ENCODE measurements at places on chromosomes 5 and 9.

GRCh38 chr5:129046151-129046550 is 48.4 kb upstream of the ISOC1 start:
- H3K27me3 ChIP-seq, result no peaks in the 10 kb centered on the region
- DNase-seq, result no peak
- H3K27ac ChIP-seq, result no peak overlapping the region
- H3K4me3 ChIP-seq, result no peak overlapping the region
- H3K36me3 ChIP-seq, result no peaks in the 10 kb centered on the region
- no peaks in the 10 kb centered on the region for H3K4me1 ChIP-seq

GRCh38 chr9:19989213-19989612 is 200.4 kb upstream of the SLC24A2 start:
- no peak overlapping the region for H3K27ac ChIP-seq
- no peak overlapping the region for H3K4me3 ChIP-seq
- DNase-seq, result no peak
- no peaks in the 10 kb centered on the region for H3K36me3 ChIP-seq
- no peaks in the 10 kb centered on the region for H3K27me3 ChIP-seq
- H3K4me1 ChIP-seq, result peaks cover 16% of the 10 kb centered on the region

DNA sequence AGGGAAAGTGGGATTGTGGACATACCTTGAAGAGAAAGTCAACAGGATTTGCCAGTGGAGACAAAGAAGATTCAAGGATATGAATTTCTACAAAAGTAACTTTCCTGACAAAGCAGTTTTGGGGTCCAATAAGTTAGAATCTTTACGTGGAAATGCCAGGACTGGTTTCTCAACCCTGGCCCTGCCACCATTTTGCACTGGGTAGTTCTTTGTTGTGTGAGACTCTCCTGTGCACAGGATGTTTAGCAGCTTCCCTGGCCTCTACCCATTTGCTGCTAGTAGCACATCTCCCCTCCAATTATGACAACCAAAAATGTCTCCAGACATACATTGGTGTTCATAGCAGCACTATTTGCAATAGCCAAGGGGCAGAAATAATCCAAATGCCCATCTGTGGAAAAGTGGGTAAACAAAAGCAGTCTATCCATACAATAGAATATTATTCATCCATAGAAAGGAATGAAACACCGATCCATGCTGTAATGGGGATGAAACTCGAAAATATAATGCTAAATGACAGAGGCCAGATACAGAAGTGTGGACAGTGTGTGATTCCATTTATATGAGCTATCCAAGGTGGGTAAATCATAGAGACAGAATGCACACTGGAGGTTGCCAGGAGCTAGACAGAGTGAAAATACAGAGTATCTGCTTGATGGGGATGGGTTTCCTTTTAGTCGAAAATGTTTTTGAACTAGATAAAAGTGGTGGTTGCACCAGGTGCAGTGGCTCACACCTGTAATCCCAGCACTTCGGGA is 91.4 kb downstream of the NSUN2 start:
- no peak for DNase-seq
- H3K27ac ChIP-seq, result no peak overlapping the region
- H3K36me3 ChIP-seq, result no peaks in the 10 kb centered on the region

DNA sequence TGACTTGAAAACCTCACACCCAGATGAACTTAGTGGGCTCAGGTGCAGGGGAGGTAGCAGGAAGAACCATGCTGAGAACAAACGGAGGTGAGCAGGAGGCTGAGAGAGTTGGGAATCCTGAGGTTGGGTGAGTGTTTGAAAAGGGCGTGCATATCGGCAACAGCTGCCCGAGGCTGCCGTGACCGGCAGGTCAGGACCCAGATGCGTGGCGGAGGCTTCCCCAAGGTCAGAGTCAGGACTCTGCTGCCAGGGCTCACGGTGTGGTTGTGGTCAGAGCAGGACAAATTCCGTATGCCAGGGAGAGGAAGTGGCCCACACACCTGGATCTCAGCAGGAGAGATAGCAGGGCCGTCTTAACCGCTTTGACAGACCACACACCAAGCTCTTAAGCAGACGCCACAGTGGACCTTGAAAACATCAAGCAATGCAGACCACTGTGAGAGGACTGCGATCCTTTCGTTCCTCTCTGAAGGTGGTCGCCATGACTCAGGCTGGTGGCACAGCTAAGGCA is 43.1 kb downstream of the ADAMTS16 start:
- no peak overlapping the region for H3K27ac ChIP-seq
- H3K36me3 ChIP-seq, result no peaks in the 10 kb centered on the region
- H3K27me3 ChIP-seq, result no peaks in the 10 kb centered on the region
- DNase-seq, result no peak
- H3K4me3 ChIP-seq, result no peak overlapping the region
- no peaks in the 10 kb centered on the region for H3K4me1 ChIP-seq

Measured in osteoblast (primary cell).